ENCODE measurements at places on chromosomes 12 and 14.

DNA sequence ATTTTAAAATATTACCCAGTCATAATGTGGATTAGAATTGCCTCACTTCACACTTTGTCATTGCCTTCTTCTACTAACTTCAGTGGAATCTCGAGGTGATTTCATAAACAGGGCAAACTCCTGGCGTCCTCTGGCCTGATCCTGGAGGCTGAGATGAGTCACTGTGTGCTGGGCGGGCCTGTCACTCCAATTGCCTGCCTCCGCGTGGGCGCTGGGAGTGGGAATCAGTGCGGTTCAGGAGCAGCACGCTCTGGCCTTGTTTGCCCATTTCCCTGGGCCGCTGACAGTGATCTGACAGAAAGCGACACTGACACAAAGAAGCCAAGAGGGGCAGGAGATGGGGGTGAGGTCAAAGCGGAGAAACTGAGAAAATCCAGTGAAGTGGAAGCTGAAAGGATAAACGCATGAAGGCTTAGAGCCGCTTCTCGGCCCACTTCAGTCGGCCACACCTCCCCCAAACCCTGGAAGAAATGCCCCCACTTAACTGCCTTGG, 29.7 kb downstream of the LGR5 start:
- no peak for DNase-seq

DNA sequence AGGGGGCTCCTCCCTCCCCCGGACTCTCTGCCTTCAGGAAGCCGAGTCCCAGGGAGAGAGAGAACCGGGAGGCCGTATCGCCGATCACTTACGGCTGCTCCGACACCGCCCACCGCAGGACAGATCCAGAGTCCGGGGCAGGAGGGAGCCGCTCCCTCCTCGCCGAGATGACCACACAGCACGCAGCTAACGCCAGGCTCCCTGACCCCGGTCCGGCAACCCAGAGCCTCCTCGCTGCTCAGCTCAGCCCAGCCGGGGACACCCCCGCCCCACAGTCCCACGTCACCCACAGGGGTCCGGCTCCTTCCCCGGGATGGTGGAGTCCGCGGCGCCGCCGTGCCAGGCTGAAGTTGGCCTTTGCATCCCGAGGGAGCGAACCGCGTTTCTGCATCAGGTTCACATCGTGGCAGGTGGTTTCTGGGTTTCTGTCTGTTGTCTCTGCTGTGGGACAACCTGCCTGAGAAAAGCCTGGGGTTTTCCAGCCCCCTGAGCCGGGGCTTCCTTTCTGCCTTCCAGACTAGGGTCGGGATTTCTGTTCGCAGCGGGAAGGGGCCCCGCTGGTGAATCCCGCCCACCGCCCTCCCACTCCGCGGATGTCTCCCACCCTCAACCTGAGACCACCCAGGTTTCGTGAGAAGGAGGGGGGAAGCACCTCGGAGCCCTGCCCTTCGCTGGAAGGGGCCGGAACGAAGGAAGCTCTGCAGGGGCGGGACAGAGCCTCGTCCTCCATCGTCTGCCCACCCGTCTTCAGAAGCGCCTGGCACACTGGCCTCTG, 61.2 kb downstream of the NOC4L start:
- DNase-seq = peak; percentile 49

- no peak for DNase-seq
Measured at GRCh38 chr12:45388545-45388944, 172.7 kb downstream of the ANO6 start.

DNA sequence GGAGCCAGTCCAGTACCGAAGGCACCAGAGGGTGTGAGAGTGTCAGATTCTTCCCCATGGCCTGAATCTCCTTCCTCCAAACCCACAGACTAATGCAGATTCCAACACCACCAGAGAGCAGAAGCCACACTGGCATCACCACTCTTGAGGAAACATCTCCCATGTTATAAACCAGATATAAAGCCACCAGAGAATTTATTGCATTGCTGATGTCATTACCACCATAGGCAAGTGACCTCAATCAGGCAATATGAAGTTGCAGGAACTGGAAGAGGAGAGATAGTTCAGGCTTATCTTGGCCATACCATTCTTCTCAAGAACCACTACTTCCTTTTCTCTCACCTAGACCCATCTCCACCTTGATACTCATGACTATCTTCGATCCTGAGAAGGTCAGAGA, 653.4 kb downstream of the TMEM121 start:
- DNase-seq = no peak

- no peak for DNase-seq
Measured at GRCh38 chr14:30974628-30975027, 50.8 kb upstream of the AP4S1 start.

DNA sequence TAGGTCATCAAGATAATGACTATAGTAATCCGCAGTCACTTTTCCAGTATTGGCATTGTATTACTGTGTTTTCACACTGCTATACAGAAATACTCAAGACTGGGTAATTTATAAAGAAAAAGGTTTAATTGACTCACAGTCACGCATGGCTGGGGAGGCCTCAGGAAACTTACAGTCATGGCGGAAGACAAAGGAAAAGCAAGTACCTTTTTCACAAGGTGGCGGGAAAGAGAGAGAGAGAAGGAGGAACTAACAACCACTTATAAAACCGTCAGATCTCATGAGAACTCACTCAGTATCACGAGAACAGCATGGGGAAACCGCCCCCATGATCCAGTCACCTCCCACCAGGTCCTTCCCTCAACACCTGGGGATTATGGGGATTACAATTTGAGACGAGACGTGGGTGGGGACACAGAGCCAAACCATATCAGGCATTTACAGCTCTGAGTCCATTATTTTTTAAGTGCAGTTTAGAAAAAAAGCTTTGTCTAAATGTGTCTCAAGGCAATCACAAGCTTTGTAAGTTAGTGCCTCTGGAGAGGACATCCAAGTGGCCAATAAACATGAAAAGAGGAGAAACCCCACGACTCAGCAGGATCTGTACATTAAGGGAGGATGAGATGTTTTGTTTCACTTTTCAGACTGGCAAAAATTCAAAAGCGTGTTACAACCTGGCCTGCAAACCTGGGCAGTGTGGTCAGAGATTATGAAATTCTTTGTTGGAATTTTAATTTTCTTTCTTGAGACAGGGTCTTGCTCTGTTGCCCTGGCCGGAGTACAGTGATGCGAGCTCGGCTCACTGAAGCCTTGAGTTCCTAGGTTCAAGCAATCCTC, 82.0 kb downstream of the DNAH10 start:
- no peak for DNase-seq

DNA sequence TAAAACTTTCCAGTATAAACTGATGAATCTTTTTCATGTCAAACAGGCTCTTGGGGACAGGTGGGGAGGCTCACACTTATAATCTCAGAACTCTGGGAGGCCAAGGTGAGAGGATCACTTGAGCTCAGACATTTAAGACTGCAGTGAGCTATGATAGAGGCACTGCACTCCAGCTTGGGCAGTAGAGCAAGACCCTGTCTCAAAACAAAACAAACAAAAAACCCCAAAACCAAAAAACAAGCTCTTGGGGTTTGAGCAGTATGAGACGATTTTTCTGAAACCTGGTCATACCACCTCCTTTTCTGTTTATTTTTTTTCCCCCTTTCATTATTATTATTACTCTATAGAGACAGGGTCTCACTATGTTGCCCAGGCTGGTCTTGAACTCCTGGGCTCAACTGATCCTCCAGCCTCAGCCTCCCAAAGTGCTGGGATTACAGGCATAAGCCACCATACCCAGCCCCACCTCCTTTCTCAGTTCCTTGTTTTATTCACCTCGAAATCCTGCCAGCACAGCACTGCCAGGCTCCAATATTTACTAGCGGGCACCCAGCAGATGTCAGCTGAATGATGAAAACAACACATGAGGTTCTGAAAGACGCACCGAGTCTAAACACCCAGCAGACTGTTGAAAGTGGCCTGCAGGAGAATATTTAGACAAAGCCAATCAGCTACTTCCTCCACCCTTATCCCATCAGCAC, 19.5 kb upstream of the CDK17 start:
- DNase-seq = no peak

- DNase-seq = no peak
Measured at GRCh38 chr12:20508359-20508758, 140.0 kb downstream of the PDE3A start.

GRCh38 chr12:64034901-64035576, 187.1 kb downstream of the KICS2 start:
- DNase-seq = peak; percentile 12

GRCh38 chr12:97790281-97790680, 327.7 kb downstream of the RMST start:
- DNase-seq = no peak

DNA sequence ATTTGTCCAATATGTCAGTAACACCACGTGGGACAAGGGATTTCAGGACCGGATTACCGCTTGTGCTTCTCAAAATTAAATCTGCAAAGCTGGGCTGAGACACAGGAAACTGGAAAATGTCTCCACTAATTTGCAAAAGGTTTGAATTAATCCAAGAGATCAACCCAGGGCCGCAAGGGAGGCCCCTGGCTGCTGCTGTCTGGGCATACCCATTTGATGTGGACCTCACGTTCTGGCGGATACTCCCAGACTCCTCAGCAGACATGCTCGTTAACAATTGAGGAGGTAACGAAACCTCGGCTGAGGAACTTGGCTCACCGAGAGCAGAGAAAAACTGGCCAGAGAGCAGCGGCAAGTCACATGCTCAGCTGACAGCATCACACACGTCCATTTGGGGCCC, 180.6 kb downstream of the SLC15A4 start:
- DNase-seq = no peak

GRCh38 chr14:36901861-36902260, 240.2 kb downstream of the PAX9 start:
- DNase-seq = no peak

GRCh38 chr14:37816135-37816534, 220.7 kb downstream of the TTC6 start:
- no peak for DNase-seq

DNA sequence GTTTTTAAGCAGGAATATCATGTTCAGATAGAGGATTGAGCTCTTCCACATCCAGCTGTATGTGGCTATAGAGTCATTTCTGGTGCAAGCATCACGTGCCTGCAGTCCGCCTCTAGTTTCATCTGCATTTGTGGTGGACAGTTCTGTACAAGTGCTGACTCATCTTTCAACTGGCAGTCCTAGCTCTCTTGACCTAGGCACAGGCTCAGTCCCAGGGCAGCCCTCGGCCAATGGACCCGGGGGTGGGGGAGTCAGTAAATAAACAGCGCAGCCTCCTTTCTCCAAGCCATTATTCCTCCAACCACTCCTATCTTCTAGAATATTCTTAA, 41.8 kb upstream of the FRMD6 start:
- DNase-seq = no peak

GRCh38 chr14:49959822-49960408, 67.0 kb downstream of the ARF6 start:
- DNase-seq = peak; percentile 57

GRCh38 chr12:124057691-124058090, 84.7 kb downstream of the ZNF664 start:
- DNase-seq = no peak

DNA sequence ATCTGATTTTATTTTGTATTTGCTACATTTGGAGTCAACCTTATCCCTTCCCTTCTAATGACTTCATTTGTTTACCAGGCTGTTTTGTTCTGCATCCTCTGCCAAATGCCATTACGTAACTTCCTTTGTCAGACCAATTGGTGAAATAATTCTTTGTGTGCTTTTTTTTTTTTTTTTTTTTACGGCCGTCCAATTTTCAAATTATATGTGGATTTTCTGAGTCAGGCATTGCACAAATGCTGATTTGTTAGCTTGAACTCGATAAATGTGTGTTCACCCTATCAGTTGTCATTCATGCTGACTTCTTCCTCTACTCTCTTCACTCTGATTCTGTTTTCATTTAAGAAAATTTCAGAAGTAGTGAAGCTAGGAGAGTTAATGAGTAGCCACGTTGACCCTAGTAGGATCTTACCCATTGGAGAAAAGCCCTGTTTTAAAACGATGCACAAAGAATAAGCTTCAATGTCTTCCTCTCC, 386.2 kb downstream of the DIO2 start:
- no peak for DNase-seq

DNA sequence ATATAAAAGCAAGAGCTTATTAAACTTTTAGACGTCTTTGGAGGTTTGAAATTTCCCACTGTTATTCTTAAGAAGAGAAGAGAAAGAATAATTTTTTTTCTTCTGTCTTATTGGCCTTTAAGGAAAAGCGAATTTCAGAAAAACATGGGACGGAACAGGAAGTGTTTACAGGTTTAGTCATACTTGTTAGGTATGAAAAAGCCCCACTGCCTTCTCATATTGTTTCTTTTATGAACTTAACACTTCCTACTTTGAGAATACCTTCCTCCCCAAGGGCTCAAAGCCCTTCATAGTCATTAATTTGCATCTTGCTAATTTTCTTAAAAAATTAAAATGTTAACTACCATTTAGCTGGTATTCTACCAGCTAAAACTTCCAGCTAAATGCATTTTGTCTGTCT, 82.0 kb downstream of the ETV6 start:
- no peak for DNase-seq

GRCh38 chr12:24172773-24173066, 223.2 kb upstream of the SOX5 start:
- DNase-seq = no peak

GRCh38 chr12:120468325-120468820, 1.2 kb downstream of the SRSF9 start:
- DNase-seq = peak; percentile 34

GRCh38 chr12:29781188-29781587, 2.6 kb downstream of the TMTC1 start:
- DNase-seq = no peak

- DNase-seq = no peak
Measured at GRCh38 chr14:90533591-90534021, 136.8 kb downstream of the CALM1 start.

- DNase-seq = peak; percentile 90
Measured at GRCh38 chr12:101876861-101877805, at the start of gene DRAM1. DRAM1 (plus strand) TSS chr12:101877580; CDS start chr12:101877790, 210 bp downstream.

DNA sequence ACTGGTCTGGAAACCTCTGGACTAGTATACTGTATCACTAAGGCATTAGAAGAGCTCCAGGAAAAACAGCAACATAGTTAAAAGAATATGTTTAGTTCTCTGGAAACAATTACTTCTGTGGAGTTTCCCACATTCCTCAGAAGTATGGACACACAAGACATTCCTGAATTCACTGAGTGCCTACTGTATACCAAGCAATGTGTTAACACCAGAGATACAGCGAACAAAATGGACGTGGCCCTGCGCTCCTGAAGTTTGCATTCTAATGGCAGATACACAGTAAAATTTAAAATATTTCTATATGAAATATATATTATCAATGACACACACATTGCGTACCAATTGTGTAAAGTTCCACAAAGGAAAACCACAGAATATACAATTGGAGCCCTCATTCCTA, 1.1 kb downstream of the ANGEL1 start:
- no peak for DNase-seq

DNA sequence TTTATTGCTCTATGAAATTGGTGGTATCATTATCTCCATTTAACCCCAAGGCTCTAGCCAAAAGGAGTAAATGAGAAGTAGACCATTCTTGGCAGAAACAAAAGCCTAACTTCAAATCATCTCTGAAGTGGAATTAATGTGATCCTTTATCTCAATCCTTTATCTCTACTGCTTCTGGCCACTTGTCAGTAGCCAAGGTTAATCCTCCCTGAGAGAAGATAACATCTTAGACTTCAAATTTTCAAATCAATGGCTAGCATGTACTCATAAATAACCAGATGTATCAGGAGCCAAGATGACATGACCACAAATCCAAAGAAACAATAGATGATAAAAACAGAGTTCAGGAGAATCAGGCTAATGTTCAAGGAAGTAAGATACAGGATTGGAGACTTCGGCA, 123.1 kb upstream of the RASSF8 start:
- DNase-seq = no peak

- no peak for DNase-seq
Measured at GRCh38 chr12:56299308-56299852, 750 bp downstream of the CS start.
